ENCODE measurements at places on chromosomes 2 and 18.
A peak's percentile ranks its signal among the peaks of the same experiment; 100 is the strongest.

GRCh38 chr2:231800493-231801091, 14.3 kb downstream of the COPS7B start:
- peak; percentile 44 for DNase-seq

DNA sequence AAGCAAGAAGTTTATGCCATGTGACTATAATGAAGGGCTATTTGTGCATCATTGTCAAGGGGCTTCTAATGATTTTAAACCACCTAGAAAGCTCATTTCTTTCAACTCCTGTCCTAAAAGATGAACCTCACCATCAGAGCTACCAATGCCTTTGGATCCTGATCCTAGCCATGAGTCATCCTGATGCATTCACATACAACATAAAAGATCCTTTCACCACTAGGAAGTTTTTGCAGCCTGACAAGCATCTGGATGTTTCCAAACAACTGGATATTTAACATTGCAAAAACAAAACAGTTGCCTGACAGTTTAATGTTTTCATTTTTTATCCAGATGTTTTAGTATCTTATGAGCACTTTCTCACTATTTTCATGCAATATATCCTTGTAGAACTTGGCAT, 425.3 kb downstream of the MBD2 start:
- peak; percentile 46 for DNase-seq

- no peak for DNase-seq
These were observed 50.3 kb upstream of the GLI2 start for GRCh38 chr2:120685066-120685973.

DNA sequence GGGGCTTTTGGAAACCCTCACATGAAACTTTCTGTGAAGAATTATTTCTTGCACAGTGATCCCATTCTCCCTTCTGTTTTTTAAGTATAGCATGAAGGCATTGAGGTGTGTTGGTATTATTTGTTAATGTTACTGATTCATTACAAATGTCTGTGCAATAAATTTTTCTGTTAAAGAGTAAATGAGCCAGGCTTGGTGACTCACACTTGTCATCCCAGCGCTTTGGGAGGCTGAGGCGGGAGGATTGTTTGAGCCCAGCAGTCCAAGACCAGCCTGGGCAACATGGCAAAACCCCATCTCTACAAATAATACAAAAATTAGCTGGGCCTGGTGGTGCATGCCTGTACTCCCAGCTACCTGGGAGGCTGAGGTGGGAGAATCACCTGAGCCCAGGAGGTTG, 87.8 kb downstream of the KCTD18 start:
- DNase-seq, result no peak

DNA sequence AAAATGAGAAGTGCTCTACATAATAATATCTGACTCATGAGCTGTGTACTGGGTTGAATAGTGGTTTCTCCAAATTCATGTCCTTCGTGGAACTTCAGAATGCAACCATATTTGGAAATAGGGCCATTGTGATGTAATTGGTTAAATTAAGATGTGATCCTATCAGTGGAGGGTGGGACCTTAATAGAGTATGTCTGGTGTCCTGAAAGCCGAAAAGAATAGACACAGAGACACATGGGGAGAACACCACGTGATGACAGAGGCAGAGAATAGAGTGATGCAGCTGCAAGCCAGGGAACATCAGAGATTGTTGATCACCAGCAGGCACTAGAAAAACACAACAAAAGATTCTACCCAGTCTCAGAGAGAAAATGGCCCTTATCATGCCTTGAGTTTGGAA, 310.1 kb downstream of the EXOC6B start:
- no peak for DNase-seq

DNA sequence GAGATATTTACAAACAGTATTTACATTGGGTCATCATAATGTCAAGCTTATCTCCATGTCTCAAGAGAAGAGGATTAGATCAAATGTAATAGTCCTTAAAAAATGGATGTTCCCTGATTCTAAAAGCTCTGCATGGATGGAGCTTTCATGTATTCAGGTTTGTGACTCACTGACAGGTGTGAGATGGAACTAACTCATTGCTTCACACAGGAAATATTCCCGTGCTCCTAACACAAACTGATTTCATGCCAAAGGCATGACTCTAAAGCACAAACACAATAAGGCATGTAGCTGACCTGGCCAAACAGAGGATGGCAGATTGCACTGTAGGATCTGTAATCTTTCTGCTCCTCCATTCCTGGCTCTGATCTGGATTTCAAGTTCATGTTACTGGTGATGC, 110.0 kb downstream of the ALK start:
- no peak for DNase-seq

- DNase-seq, result no peak
These were observed 32.4 kb upstream of the ACYP2 start for GRCh38 chr2:54083021-54083420.

- DNase-seq, result no peak
These were observed 1.9 kb upstream of the NMUR1 start for GRCh38 chr2:231531883-231532755.

DNA sequence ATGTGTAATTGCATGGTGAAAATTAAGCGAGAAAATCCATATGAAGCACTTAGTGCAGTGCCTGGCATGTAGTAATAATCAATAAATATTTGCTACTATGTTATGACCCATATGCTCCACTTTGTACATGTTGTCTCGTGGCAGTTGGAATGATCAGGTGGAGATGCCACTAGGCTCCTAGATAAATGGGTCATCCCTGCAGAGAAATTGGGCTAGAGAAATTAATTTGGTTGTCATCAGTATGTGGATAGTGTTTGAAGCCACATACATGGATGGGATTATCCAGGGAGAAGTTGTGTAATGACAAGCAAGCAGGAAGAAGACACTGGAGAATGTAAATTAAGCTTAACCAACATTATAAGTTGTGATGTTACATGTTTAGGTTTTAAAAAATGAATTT, 33.0 kb downstream of the ACYP2 start:
- DNase-seq, result no peak

GRCh38 chr2:239537633-239538356, 137.0 kb upstream of the HDAC4 start:
- DNase-seq, result no peak

DNA sequence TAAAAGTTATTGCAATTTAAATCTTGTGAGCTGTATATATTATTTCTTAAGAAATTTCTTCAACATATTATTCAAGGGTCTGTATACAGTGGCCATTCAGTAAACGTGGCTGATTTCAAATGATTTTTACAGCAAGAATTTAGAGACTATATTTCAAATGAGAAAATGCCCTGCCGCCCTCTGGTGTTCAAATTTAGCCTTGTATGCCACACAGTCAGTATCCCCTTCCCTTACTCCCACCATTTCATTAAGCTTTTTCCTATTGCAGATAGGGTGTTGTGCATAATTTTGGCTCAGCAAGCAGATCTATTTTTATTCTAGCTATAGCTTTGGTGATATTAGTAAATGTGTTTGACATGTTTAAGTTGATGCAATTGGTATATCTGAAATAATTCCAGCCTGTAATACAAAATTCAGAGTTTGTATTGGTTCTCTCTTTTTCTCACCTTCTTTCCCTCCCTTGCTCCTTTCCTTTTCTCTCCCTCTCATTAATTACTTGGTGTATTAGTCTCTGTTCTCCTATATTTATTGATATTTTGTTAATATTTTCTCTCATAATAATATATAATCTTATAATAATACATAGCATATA, 22.8 kb upstream of the SCN7A start:
- no peak for DNase-seq

GRCh38 chr18:2655178-2655953, at the start of gene SMCHD1:
TSS of gene SMCHD1 (plus strand) at chr18:2655726. CDS start at chr18:2656076, 350 bp downstream.
- peak; percentile 79 for DNase-seq

GRCh38 chr2:195824478-195824877, 167.5 kb downstream of the SLC39A10 start:
- no peak for DNase-seq

- DNase-seq, result no peak
These were observed 102.2 kb downstream of the TEX51 start for GRCh38 chr2:127000937-127001336.

- no peak for DNase-seq
These were observed 51.5 kb downstream of the RPL37A start for GRCh38 chr2:216549926-216550690.

- DNase-seq, result no peak
These were observed 162.2 kb downstream of the INSIG2 start for GRCh38 chr2:118250463-118250862.

GRCh38 chr2:181678861-181679543, 1.3 kb downstream of the NEUROD1 start:
- no peak for DNase-seq

GRCh38 chr2:128177315-128177714, 86.3 kb downstream of the UGGT1 start:
- no peak for DNase-seq

DNA sequence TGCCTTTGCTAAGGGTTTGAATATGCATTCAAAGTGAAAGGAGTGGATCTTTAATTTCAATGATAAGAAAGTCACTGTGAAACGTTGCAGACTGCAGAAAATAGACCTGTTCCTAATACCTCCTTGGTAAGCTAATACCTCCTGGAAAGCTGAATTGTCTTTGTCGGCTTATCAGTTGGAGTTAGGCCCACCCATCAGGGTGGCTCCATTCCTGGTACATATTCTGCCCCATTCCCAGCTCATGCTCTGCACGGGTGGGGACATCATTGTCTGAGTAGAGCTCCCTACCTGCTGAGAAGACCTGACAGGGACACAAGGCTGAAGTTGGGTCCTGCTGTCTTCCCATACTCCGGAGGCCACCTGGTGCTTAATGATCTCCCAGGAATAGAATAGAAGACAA, 203.3 kb downstream of the EN1 start:
- no peak for DNase-seq

DNA sequence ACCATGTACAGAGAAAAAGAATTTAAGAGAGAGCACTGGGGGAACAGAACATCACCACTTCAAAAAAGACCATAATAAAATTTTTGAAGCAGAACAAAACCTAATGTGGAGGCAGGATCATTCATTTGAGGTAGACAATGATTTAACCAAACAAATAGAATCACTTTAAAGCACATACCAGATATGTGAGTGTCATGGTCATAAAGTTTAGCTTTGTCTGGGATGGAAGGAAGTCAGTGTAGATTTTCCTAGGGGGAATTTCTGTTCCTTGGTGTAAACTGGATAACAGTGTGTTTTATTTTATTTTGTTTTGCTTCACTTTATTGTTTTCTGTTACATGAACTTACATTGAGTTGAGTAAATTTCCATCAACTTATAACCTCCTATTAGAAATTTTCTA, 120.8 kb downstream of the CRIM1 start:
- DNase-seq, result no peak

DNA sequence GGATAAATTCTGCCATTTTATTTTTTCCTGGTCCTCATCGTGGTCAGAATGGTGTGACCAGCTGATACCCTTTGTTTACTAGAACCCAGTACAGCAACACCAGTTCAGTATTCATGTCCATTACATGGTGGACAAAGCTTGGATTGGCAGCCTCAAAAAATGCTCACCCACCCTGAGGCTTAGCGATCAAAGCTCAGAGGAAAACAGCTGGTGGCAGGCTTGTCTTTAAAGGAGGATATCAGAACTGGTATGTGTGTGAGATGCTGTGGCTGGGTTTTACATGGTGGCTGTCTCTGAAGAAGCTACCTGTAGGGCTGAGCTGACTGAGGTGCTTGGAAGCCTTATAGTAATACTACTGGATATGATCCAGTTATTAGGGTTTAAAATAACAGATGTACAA, 471.1 kb upstream of the MEX3C start:
- no peak for DNase-seq

DNA sequence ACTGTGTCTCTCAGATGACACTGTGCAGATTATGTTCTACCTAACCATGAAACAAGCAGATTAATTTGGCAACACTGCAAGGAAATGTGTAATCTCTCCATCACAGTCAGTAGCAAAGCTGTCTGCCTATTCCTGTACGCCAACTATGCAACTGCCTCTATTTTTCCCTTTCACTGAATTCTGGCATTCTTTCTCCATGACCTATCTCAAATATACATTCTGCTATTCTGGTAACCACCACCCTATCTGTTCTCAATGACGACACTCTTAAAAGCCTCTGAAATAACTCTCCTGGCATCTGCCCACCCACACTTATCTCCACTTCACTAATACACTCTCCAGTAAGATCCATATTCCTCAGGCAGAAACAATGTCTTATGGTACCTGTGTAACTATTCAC, 78.7 kb downstream of the ABCA12 start:
- DNase-seq, result no peak

- no peak for DNase-seq
These were observed 93.6 kb downstream of the BCL11A start for GRCh38 chr2:60459851-60460250.

- DNase-seq, result peak; percentile 14
These were observed 97.2 kb upstream of the OTOS start for GRCh38 chr2:240237609-240238174.

GRCh38 chr2:118779362-118779761, 68.1 kb downstream of the EN1 start:
- peak; percentile 37 for DNase-seq

- no peak for DNase-seq
These were observed 1.0 kb downstream of the DARS1 start for GRCh38 chr2:135984199-135985017.

DNA sequence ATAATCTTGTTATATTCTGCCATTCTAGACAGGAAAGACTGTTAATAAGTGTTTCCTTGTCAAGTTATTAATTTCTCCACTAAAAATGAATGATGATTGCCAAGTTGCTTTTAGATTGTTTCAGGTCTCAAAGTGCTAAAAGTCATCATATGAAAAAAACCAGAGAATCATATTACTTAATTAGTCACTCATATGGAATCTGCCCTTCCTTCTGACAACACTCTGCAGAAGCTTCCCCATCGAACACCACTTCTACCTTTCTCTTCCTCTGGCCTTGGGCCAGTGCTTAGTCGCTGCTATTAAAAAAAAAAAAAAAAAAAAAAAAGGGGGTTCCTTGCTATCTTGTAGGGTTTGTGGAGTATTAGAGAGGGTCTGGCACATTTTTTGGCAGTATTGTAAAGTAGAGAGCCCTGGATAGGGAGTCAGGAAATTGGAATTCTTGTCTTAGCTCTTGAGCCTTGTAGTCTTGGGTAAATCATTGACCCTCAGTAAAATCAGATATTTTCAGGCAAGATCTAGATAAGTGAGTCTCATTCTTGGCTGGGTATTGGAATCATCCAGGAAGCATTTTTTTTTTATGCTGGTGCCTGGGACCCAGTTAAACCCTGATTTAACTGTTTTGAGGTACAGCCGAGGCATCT, 141.7 kb upstream of the CCDC68 start:
- DNase-seq, result no peak

- no peak for DNase-seq
These were observed 590.7 kb downstream of the FBXO15 start for GRCh38 chr18:73556904-73557303.

DNA sequence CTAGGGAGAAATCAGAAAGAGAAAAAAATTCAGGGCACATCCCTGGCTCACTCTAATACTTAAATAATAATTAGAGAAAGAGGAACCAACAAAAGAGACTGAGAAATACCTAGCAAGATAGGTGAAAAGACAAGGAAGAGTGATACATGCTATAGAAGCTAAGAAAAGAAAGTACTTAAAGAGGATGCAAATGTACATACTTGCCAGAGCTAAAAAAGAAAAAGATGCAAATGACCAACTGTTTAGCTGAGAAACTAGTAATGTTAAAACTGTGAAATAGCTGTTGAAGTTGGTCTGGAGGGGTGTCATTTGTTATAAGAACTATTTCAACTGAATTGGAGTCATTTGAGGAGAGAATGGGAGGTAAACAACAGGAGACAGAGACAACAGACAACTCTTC, 412.2 kb downstream of the SPAG16 start:
- DNase-seq, result no peak

Measured in fibroblast of gingiva (primary cell).